ENCODE measurements at places on chromosomes 13 and 19.

- no peak for DNase-seq
Measured at GRCh38 chr19:15831626-15832025, 16.2 kb upstream of the OR10H1 start.

GRCh38 chr13:30108913-30109237 lies 198.5 kb downstream of the KATNAL1 start:
- DNase-seq: no peak

- peak; percentile 28 for DNase-seq
Measured at GRCh38 chr13:50071379-50071778, 56.1 kb downstream of the KCNRG start.

DNA sequence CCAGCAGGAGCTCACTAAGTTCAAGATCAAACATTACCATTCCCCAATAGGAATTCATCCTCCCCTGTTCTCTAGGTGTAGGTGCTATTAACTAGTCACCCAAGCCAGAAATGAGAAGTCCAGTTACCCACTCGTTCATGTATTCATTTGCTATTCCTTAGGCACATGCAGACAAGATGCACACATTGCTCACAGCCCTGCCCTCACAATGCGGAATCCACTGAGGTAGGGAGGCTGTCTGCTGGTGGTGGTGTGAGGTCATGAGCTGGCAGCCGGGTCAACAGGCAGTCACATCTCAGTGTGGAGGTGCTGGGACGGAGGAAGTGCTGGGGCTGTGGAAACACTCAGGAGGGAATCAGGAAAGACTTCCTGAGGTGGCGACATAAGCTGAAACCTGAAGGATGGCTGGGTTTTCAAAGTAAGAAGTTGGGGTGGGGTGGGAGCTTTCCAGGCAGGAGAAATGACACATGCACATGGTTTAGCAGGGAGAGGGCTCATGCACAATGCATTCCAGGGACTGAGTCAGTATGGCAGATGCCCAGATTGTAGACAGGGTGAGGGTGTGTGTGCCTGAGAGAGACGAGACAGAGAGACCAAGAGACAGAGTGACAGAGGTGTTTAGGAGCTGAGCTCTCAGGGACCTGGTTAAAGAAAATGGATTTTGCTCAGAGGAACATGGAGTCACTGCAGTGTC lies 117.6 kb downstream of the USP12 start:
- peak; percentile 84 for DNase-seq

- DNase-seq: no peak
Measured at GRCh38 chr19:15448044-15448777, 1.5 kb downstream of the WIZ start.

DNA sequence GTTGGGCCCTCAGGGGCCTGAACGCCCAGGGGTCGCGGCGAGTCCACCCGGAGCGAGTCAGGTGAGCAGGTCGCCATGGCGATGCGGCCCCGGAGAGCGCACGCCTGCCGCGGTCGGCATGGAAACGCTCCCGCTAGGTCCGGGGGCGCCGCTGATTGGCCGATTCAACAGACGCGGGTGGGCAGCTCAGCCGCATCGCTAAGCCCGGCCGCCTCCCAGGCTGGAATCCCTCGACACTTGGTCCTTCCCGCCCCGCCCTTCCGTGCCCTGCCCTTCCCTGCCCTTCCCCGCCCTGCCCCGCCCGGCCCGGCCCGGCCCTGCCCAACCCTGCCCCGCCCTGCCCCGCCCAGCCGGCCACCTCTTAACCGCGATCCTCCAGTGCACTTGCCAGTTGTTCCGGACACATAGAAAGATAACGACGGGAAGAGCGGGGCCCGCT lies at the start of gene CCNA1:
CCNA1 (plus strand) TSS at position 390 of the 439 bp plus-strand sequence. CDS start 562 bp downstream, outside the sequence.
- no peak for DNase-seq

GRCh38 chr19:33226550-33227241 lies 1.0 kb upstream of the SLC7A10 start:
- DNase-seq: no peak

DNA sequence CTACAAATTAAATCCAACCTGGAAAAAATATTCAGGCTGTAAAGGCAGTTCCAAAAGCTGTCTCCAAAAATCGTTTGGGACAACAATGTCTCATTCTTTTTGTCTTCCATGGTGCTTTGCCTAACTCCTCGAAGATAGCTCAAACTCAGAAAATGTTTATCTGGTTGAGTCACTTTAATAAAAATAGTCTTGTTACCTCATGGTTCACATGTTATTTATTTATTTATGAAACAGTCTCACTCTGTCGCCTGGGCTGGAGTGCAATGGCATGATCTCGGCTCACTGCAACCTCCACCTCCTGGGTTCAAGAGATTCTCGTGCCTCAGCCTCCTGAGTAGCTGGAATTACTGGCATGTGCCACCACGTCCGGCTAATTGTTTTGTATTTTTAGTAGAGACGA lies 4.9 kb upstream of the BRD4 start:
- peak; percentile 70 for DNase-seq

DNA sequence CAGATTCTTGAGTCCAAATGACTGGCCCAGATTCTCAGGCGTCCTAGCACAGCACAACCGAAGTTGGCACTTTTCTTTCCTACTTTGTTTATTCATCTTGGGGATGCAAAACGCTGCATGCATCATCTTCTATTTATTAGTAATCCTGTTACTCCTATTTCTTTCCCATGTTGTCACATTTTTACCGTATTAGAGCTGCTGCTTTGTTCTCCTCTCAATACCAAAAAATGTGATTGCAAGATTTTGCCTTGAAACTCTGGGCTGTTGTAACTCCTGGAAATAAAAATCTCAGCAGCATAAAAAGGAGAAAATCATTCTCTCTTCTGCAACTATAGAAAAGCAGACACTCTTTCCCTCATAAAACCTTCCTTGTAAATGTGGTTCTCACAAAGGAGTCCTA lies 12.9 kb upstream of the IGSF23 start:
- DNase-seq: peak; percentile 16

Data from fibroblast of the aortic adventitia (primary cell).